ENCODE measurements at places on chromosomes 16 and 17. TPM values are rescaled to one million over a fixed set of nuclear protein-coding genes. Genes with fewer than 3 reads are reported as not detected.

GRCh38 chr17:40343219-40344119 is 21.1 kb downstream of the GJD3 start:
- H3K4me1 ChIP-seq = peaks cover 79% of the 10 kb centered on the region
- peak overlapping the region; percentile 98 for H3K27ac ChIP-seq
- peak; percentile 78 for DNase-seq
- H3K36me3 ChIP-seq = peaks cover 4% of the 10 kb centered on the region
- H3K27me3 ChIP-seq = no peaks in the 10 kb centered on the region

DNA sequence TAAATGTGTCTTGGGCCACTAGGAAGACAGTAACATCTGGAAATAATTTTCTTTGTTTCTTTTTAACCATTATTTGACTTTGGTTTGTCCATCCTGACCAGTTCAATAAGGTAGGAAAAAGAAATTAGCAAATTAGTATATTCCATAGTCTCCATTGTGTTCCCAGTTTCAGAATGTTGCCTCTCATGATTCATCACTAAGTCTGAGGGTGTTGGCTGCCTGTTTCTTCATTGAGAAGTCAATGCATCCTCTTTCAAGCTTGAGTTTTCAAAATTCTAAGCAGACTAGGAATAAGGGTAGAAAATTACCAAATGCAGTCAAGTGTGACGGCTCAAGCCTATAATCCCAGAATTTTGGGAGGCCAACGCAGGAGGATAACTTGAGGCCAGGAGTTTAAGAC is 41.9 kb downstream of the ZFHX3 start:
- H3K27ac ChIP-seq = no peak overlapping the region
- H3K36me3 ChIP-seq = no peaks in the 10 kb centered on the region
- H3K4me3 ChIP-seq = no peak overlapping the region
- no peaks in the 10 kb centered on the region for H3K27me3 ChIP-seq
- DNase-seq = no peak

DNA sequence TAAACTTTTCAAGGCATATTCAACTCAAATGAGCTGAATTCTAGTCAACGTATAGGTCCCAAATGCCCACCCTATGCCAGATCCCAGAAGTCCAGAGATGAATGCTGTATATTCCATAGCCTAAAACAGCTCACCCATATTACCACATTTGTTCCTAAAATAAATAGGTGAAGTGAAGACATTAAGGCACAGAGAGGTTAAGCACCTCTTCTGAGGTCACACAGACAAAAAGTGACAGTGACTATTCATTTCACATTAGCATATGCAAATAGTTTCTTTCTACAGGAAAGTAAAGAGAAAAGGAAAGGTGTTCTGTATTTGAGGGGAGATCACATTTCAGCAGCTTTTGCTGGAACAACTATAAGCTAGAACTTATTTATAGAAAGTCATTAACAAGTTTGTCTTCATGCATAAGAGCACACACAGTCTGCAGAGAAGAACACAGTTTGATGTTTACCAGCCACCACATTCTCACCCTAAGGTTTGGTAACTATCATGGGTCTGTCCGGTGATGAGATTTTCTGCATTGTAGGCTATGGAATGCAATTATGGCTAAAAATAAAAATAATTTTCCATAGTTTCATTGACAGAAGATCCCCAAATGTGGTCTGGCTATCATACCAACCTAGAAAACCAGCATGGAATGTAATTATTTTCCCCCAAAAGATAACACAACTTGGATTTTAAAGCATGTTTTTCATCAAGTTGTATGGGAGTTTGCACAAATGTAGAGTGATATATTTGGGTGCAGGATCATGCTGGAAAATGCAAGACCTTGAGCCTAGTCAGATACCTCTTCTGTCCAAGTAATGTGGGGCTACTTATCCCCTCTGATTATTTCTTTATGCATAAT is 402.1 kb downstream of the UTP18 start:
- no peaks in the 10 kb centered on the region for H3K36me3 ChIP-seq
- no peak overlapping the region for H3K27ac ChIP-seq
- no peak for DNase-seq

- H3K27me3 ChIP-seq = no peaks in the 10 kb centered on the region
- no peak overlapping the region for H3K27ac ChIP-seq
- no peaks in the 10 kb centered on the region for H3K4me1 ChIP-seq
- no peak for DNase-seq
- no peak overlapping the region for H3K4me3 ChIP-seq
- no peaks in the 10 kb centered on the region for H3K36me3 ChIP-seq
Measured at GRCh38 chr17:5695480-5695879, 111.2 kb upstream of the NLRP1 start.

DNA sequence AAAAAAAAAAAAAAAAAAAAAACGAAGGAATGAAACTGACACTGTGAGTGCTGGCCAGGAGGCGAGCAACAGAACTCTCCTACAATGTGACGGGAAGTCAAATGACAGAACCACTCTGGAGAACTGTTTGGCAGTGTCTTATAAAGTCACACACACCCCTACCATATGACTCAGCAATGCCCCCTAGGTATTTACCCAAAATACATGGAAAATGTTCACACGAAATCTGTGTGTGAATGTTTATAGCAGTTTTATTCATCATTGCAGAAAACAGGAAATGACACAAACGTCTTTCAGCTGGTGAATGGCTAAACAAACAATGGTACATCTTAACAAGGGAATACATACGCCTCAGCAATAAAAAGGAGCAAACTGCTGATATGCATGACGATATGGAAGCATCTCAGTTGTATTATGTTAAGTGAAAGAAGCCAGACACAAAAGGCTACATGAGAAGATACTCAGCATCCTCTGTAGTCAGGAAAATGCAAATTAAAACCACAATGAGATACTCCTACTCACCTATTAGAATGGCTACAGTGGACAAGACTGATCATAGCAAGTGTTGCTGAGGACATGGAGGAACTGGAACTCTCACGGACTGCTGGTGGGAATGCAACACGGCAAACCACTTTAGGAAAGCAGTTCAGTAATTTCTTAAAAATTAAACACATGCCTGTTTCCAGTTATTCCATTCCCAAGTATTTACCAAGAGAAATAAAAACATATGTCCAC is 74.7 kb downstream of the TBC1D16 start:
- H3K27ac ChIP-seq = no peak overlapping the region
- H3K27me3 ChIP-seq = no peaks in the 10 kb centered on the region
- H3K4me1 ChIP-seq = no peaks in the 10 kb centered on the region

- H3K4me1 ChIP-seq = no peaks in the 10 kb centered on the region
- H3K36me3 ChIP-seq = no peaks in the 10 kb centered on the region
- DNase-seq = no peak
- H3K27me3 ChIP-seq = no peaks in the 10 kb centered on the region
- no peak overlapping the region for H3K27ac ChIP-seq
Measured at GRCh38 chr16:17784073-17784472, 313.3 kb upstream of the XYLT1 start.

GRCh38 chr17:43019418-43019817 is 2.8 kb downstream of the VAT1 start:
- peaks cover 37% of the 10 kb centered on the region for H3K36me3 ChIP-seq
- no peaks in the 10 kb centered on the region for H3K27me3 ChIP-seq
- peaks cover 69% of the 10 kb centered on the region for H3K4me1 ChIP-seq
- peak overlapping the region; percentile 16 for H3K4me3 ChIP-seq
- no peak for DNase-seq

DNA sequence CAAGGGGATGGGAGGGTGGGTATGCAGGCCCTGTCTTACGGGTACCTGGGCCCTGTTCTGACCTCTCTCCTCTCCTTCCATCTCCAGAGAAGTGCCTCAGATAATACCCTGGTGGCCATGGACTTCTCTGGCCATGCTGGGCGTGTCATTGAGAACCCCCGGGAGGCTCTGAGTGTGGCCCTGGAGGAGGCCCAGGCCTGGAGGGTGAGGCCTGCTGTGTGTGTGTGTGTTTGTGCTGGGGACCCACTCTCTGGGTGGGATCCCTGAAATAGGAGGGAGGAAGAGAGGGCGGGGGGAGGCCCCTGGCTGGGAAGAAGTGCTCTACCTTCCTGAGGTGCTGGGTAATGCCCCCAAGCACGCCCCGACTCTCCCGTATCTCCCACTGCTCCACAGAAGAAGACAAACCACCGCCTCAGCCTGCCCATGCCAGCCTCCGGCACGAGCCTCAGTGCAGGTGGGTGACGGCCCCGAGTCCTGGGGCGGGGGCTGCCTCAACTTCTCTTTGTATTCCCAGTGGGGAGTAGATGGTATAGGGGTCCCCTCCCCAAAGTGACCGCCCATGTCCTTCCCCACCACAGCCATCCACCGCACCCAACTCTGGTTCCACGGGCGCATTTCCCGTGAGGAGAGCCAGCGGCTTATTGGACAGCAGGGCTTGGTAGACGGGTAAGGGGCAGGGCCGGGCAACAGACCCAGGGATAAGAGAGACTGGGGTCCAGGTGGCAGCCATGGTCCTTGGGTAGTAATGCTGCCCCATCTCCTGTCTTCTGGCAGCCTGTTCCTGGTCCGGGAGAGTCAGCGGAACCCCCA is 7.8 kb downstream of the GRB7 start:
- DNase-seq = no peak
- H3K4me3 ChIP-seq = no peak overlapping the region
- H3K27me3 ChIP-seq = peaks cover 30% of the 10 kb centered on the region
- no peaks in the 10 kb centered on the region for H3K36me3 ChIP-seq
- H3K4me1 ChIP-seq = peaks cover 11% of the 10 kb centered on the region
- H3K27ac ChIP-seq = no peak overlapping the region

C17orf78 gene
- total RNA-seq = not detected

KRT39 gene
- total RNA-seq = not detected

CYB561 gene
- 8.7 TPM for total RNA-seq

DHRS7C gene
- 10.2 TPM for total RNA-seq

KRTAP4-3 gene
- total RNA-seq = not detected

Measured in heart right ventricle (tissue), 16 donors.